ENCODE measurements at places on chromosomes 3 and 15. TPM values are rescaled to one million over a fixed set of nuclear protein-coding genes. Genes with fewer than 3 reads are reported as not detected.

DNA sequence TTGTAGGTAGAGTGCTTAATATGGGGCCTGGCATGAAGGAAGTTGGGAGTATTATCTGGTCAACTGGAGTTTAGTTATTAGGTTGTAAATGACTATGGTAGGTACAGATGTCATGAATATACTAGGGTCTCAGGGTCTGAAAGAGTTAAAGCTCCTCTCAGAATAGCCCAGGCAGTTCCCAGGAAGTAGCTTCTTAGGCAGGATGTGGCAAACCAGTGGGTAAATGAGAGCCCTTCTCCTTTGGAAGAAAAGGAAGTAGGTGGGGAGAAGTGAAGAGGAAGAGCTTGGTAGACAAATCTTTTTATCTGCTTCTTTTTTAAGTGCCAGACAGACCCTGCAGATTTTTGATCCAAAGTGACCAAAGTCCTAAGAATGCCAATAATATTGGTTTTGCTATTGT, 24.5 kb downstream of the MAP2K1 start:
- H3K27ac ChIP-seq: no peak overlapping the region
- H3K27me3 ChIP-seq: no peaks in the 10 kb centered on the region
- H3K36me3 ChIP-seq: no peaks in the 10 kb centered on the region
- no peak overlapping the region for H3K4me3 ChIP-seq
- no peak for DNase-seq

Gene PLCB2
- total RNA-seq: 5.4 TPM

Gene FAM131A
- total RNA-seq: 34.3 TPM

GRCh38 chr3:24151594-24151993, 206.5 kb downstream of the NR1D2 start:
- peaks cover 18% of the 10 kb centered on the region for H3K4me1 ChIP-seq
- H3K27me3 ChIP-seq: no peaks in the 10 kb centered on the region
- DNase-seq: no peak
- H3K4me3 ChIP-seq: no peak overlapping the region
- H3K36me3 ChIP-seq: no peaks in the 10 kb centered on the region

GRCh38 chr3:3739330-3740060, 59.7 kb upstream of the LRRN1 start:
- H3K4me1 ChIP-seq: no peaks in the 10 kb centered on the region
- H3K4me3 ChIP-seq: no peak overlapping the region
- no peak overlapping the region for H3K27ac ChIP-seq
- no peaks in the 10 kb centered on the region for H3K27me3 ChIP-seq
- no peak for DNase-seq

- H3K27ac ChIP-seq: no peak overlapping the region
- DNase-seq: no peak
- H3K4me3 ChIP-seq: no peak overlapping the region
- no peaks in the 10 kb centered on the region for H3K36me3 ChIP-seq
Measured at GRCh38 chr3:107855710-107856109, 235.1 kb downstream of the CD47 start.

DNA sequence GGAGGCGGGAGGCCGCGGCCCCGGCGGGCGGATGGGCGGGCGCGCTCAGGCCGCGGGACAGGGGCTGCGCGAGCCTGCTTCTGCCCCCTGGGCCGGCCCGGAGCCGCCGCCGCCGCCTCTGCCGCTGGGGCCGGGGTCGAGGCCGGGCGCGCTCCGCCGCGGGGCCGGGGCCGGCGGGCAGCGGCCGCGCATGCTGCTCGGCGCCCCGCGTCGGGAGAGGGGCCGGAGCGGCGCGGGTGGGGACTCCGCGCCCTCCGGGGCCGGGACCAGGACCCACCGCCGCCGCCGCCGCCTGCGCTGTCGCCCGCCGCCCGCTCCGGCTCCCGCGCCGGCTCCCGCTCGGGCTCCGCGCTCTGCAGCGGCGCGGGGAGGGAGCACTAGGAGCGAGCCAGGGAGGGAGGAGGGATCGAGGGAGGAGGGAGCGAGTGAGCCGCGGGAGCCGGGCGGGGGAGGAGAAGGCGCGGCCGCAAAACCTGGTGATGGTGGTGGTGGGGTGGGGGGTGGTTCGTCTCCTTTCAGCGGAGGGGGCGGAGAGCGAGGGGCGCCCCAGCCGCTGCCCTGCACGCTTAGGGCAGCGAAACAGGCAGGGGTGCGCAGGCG, at the start of gene LINGO1:
Gene LINGO1, minus strand, starts transcription at position 379 of the 600 bp plus-strand sequence. CDS start 597 bp downstream, outside the sequence.
- DNase-seq: no peak
- H3K4me3 ChIP-seq: peak within 1 kb of the TSS; percentile 45
- peaks cover 51% of the 10 kb centered on the region for H3K27me3 ChIP-seq
- H3K27ac ChIP-seq: peak within 1 kb of the TSS; percentile 6
- peaks cover 27% of the 10 kb centered on the region for H3K4me1 ChIP-seq

GRCh38 chr3:141426404-141427034, 58.2 kb downstream of the ZBTB38 start:
- peak overlapping the region; percentile 83 for H3K27ac ChIP-seq
- H3K36me3 ChIP-seq: no peaks in the 10 kb centered on the region
- H3K27me3 ChIP-seq: no peaks in the 10 kb centered on the region
- no peak overlapping the region for H3K4me3 ChIP-seq
- peak; percentile 95 for DNase-seq
- H3K4me1 ChIP-seq: peaks cover 100% of the 10 kb centered on the region

- H3K27ac ChIP-seq: no peak overlapping the region
- H3K4me3 ChIP-seq: no peak overlapping the region
- DNase-seq: no peak
Measured at GRCh38 chr3:105837143-105837740, 31.6 kb downstream of the CBLB start.

Gene LSMEM2
- total RNA-seq: not detected

Gene PCOLCE2
- total RNA-seq: 23.0 TPM

Gene RMDN3
- total RNA-seq: 21.4 TPM

DNA sequence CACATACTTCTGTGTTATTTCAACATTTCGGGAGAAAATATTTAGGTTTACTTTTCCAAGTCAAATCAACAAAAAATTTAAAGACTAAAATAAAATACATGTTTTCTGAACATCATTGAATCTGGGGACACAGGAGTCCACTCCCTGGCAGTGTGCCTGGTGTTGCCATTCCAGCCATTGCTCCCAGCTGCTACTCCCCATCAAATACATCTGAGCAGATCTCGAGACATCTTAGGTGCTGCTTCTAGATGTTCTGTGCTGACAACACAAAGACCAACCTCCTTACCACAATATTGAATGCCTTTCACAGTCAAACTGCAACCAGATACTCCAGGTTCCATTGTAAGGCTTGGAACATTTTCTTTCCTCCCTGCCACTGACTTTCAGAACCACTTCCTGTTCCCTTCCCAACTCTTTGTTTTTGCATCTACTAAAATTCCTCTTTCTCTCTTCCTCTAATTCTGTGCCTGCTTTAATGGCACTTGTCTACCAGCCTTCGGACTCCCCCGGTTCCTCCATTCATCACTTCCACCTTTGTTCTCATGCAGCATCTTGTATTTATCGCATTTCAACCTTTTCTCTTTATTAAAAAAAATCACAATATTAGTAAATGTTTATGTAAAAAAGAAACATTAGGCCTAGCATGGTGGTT, 81.1 kb upstream of the SLC4A7 start:
- H3K4me3 ChIP-seq: no peak overlapping the region
- no peaks in the 10 kb centered on the region for H3K27me3 ChIP-seq
- no peak for DNase-seq
- H3K27ac ChIP-seq: peak overlapping the region; percentile 21

DNA sequence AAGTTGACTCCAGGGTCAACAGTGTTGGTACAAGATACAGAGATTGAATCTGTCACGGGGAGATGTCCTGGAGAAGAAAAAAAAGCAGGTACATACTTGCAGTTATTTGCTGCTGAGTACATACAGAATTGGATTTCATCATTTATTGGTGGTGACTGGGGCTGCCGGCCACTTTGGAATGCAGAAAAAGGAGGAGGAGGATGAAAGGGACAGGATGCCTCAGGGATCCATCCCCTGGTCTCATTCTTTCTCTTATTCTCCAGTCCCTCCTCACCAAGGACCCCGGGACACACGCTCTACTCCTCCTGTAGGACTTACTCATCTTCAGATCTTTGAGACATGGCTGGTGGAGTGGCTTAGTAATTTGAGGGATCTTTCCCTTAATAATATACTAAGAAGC, 30.0 kb upstream of the MEIS2 start:
- peak overlapping the region; percentile 73 for H3K27ac ChIP-seq
- no peaks in the 10 kb centered on the region for H3K36me3 ChIP-seq
- no peak for DNase-seq
- peaks cover 29% of the 10 kb centered on the region for H3K4me1 ChIP-seq
- no peak overlapping the region for H3K4me3 ChIP-seq

Gene CLDN18
- total RNA-seq: not detected

Gene CHD2
- 108 TPM for total RNA-seq

Gene GRAMD1C
- 0.27 TPM for total RNA-seq

DNA sequence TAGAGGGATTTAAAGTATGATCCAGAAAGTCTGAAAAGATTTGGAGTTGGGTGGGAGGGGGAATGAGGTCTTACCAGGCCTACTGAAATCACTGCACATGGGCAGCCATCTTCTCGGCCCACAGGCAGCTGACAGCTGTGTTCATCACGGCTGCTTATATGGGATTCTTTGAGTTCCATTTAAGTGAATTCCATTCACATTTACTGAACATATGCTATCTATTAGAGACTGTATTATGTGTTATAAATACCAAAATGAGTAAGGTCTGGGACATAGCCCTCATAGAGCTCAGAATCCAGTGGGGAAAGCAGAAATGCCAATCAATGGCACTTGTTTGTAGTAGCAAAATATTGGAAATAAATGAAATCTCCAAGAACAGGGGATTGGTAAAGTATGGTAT, 91.1 kb downstream of the TRIM42 start:
- no peak for DNase-seq
- H3K4me1 ChIP-seq: no peaks in the 10 kb centered on the region
- no peaks in the 10 kb centered on the region for H3K36me3 ChIP-seq
- H3K27ac ChIP-seq: no peak overlapping the region
- no peaks in the 10 kb centered on the region for H3K27me3 ChIP-seq

- H3K4me1 ChIP-seq: no peaks in the 10 kb centered on the region
- no peaks in the 10 kb centered on the region for H3K36me3 ChIP-seq
- H3K27ac ChIP-seq: no peak overlapping the region
- no peaks in the 10 kb centered on the region for H3K27me3 ChIP-seq
- H3K4me3 ChIP-seq: no peak overlapping the region
Measured at GRCh38 chr3:170437696-170438407, 19.2 kb downstream of the CLDN11 start.

DNA sequence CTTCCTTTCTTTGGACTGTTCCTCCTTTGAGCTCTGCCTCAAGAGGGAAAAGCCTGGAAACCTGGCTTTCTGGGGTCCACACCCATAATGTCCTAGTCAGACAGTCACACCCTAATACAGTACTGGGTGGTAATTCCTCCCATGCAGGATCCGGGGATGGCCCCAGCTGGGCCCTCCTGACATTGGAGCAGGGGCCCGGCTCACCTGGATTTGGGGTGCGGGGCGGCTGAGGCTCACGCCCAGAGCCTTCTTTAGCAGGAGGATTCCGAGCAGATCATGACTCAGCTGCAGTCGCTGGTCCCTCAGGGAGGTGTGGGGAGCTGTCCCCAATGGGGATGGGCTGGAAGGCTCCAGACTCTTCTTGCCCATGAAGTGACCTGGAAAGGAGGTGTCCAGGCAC, 1.0 kb downstream of the NMB start:
- H3K4me3 ChIP-seq: no peak overlapping the region
- DNase-seq: no peak
- H3K27me3 ChIP-seq: no peaks in the 10 kb centered on the region
- no peak overlapping the region for H3K27ac ChIP-seq

DNA sequence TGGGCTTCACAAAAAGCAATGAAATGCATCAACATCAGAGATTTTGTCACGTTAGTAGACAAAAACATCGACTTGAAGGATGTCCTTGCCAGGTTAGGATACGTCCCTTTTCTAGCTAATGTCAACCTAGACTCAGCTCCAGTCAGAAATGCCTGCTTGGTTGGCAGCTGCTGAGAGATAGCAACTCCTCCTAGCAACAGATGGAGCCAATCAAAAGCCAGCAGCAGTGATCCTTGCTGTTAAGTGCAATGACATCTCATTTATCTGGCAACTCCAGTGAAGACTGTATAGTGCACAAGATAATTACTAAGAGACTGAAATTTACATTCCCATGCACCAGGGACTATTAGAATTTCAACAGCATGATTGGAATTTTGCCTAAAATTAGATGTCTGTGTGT, 424.1 kb downstream of the FGF12 start:
- no peaks in the 10 kb centered on the region for H3K27me3 ChIP-seq
- H3K4me3 ChIP-seq: no peak overlapping the region
- H3K27ac ChIP-seq: no peak overlapping the region
- DNase-seq: no peak

- H3K36me3 ChIP-seq: no peaks in the 10 kb centered on the region
- no peaks in the 10 kb centered on the region for H3K27me3 ChIP-seq
- no peak overlapping the region for H3K4me3 ChIP-seq
- DNase-seq: no peak
Measured at GRCh38 chr3:137012097-137012501, 54.3 kb downstream of the IL20RB start.

DNA sequence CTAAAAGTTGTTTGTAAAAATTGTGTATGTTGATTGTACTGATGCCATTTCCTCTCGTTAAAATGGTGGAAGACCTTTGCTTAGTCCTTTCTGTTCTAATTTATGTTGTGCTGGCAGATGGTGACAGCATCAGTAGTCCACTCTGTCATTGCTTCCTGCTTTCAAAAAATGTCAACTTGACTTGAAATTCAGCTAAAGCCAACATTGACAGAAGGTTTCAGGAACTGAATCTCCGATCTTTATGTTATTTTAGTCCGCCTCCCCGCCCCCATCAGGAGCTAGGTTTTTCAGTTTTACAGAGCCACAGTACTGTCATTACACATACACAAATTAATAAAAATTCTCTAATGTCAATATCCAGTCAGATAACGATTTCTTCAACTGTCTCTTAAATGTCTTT, 1.5 kb downstream of the CEP63 start:
- no peaks in the 10 kb centered on the region for H3K27me3 ChIP-seq
- peak overlapping the region; percentile 96 for H3K27ac ChIP-seq
- peak overlapping the region; percentile 72 for H3K4me3 ChIP-seq
- H3K36me3 ChIP-seq: peaks cover under 1% of the 10 kb centered on the region
- peaks cover 26% of the 10 kb centered on the region for H3K4me1 ChIP-seq

DNA sequence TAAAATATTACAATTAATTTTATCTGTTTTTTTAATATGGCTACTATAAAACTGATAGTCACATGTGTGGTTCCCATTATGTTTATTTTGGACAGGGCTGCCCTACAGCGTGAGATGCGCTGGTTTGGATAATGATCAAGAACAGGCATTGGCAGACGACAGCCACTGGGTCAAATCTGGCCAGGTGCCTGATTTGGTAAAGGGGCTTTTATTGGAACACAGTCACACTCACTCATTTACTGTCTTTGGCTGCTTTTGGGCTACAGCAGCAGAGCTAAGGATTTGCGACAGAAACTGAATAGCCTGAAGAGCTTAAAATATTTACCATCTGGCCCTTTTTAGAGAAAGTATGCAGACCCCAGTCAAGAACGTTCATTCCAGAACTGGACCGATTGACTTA, 724.2 kb upstream of the CFAP20DC start:
- no peak overlapping the region for H3K4me3 ChIP-seq
- H3K36me3 ChIP-seq: no peaks in the 10 kb centered on the region
- H3K4me1 ChIP-seq: no peaks in the 10 kb centered on the region
- DNase-seq: no peak

Gene SNX33
- total RNA-seq: 32.7 TPM

Gene ZNF774
- 1.5 TPM for total RNA-seq

Gene DPPA2
- total RNA-seq: not detected

Gene GRK7
- not detected for total RNA-seq

GRCh38 chr3:123800362-123800682, 83.8 kb downstream of the MYLK start:
- no peaks in the 10 kb centered on the region for H3K4me1 ChIP-seq
- no peaks in the 10 kb centered on the region for H3K27me3 ChIP-seq
- H3K4me3 ChIP-seq: no peak overlapping the region
- no peak for DNase-seq
- no peaks in the 10 kb centered on the region for H3K36me3 ChIP-seq

- no peak overlapping the region for H3K27ac ChIP-seq
- no peak overlapping the region for H3K4me3 ChIP-seq
- H3K36me3 ChIP-seq: no peaks in the 10 kb centered on the region
- H3K27me3 ChIP-seq: peaks cover 19% of the 10 kb centered on the region
Measured at GRCh38 chr3:182784542-182784941, 8.8 kb upstream of the ATP11B start.

Data from sigmoid colon (tissue), 7 donors.